ENCODE measurements at places on chromosomes 6 and 20.

GRCh38 chr20:58006346-58007316 lies 221.8 kb downstream of the ANKRD60 start:
- DNase-seq, result no peak

DNA sequence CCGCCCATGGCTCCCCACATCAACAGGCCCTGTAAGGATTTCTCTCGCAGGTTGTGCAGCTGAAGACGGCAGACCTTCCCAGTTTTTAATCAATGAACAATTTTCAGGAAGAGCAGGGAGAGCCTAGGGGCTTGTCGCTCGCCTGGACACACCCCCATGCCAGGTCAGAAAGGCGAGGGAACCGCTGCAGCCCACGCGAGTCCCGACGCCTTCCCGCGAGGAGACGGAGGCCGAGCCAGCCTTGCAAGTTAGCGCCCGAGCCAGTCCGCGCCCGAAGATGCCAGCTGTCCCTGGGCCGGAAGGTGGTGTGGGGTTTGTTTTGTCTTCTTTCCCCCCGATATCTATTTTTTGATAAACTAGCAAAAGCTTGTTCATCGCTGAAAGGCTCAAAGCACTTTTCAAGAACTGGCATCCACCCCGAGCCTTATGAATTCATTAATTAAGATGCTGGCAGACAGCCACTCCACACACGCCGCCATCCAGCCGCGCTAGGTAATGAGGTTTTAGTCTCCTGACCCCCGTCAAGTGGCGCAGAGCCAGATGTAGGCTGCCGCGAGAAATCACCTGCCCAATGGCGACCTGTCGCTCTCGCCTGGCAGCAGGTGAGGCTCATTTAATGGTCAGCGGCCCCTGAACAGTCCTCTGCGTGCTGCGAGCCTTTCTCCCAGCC lies 6.6 kb downstream of the CCDC167 start:
- DNase-seq, result no peak

DNA sequence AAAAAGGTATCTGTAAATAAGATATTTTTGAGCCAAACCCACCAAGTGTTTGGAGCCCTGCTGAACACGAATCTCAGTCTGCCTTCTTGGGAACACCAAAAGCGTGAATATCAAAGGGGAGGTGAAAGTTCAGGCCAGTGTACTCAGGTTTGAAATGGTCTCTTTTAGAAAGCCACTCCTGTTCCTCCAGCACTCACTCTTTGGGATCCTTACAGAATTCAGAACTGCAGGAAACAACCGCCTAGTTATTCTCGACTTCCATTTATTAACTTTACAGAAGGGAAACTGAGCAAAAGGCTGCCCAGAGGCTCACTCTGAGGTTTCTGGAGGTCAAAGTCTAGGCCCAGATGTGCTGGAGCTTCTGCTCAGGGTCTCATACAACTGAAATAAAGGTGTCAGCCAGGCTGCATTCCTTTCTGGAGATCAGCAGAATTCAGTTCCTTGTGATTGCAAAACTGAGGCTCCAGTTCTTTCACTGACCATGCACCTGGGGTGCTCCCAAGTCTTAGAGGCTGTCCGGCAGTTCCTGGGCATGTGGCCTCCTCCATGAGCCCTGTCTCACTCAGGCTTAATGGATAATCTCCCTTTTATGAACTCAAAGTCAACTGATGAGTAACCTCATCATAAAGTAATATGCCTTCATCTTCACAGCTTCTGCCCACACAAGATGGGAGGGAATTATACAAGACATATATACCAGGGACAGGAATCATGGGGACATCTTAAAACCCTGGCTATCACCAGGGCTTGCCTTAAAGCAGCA lies 65.5 kb upstream of the TNFAIP3 start:
- no peak for DNase-seq

DNA sequence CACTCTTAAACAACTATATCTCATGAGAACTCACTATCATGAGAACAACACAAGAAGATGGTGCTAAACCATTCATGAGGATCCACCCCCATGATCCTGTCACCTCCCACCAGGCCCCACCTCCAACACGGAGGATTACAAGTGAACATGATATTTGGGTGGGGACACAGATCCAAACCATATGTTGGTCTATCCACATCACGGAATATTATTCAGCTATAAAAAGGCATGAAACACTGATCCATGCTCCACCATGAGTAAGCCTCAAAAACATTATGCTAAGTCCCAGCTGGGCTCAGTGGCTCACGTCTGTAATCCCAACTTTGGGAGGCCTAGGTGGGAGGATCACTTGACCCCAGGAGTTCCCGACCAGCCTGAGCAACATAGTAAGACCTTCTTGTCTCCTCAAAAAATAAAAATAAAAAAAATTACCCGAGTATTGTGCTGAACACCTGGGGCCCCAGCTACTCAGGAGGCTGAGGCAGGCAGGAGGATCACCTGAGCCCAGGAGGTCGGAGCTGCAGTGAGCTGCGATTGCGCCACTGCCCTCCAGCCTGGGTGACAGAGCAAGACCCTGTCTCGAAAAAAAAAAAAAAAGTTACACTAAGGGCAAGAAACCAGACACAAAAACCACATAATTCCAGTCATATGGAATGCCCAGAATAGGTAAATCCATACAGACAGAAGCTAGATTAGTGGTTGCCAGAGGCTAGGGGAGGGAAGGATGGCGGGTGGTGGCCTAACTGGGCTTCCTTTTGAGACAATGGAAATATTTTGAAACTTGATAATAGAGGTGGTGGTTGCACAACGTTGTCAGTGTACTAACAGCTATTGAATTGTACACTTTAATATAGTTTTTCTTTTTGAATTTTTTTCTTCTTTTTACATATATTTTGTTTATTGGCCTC lies 43.1 kb downstream of the ZNF217 start:
- no peak for DNase-seq

DNA sequence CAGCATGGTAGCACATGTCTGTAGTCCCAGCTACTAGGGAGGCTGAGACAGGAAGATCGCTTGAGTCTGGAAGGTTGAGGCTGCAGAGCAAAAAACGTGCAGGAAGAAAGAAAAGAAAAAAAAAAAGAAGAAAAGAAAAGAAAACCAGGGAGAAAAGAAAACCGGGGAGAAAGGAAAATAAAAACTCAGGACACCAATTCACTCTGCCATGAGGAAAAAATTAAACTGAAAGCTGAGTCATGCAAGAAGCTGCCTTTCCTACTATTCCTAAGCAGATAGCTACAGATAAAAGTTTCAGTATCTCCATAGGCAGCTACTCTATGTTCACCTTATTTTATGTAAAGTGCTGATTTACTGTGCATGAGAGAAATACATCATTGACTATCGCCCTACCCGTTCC lies 10.5 kb downstream of the PTGIS start:
- DNase-seq, result no peak

DNA sequence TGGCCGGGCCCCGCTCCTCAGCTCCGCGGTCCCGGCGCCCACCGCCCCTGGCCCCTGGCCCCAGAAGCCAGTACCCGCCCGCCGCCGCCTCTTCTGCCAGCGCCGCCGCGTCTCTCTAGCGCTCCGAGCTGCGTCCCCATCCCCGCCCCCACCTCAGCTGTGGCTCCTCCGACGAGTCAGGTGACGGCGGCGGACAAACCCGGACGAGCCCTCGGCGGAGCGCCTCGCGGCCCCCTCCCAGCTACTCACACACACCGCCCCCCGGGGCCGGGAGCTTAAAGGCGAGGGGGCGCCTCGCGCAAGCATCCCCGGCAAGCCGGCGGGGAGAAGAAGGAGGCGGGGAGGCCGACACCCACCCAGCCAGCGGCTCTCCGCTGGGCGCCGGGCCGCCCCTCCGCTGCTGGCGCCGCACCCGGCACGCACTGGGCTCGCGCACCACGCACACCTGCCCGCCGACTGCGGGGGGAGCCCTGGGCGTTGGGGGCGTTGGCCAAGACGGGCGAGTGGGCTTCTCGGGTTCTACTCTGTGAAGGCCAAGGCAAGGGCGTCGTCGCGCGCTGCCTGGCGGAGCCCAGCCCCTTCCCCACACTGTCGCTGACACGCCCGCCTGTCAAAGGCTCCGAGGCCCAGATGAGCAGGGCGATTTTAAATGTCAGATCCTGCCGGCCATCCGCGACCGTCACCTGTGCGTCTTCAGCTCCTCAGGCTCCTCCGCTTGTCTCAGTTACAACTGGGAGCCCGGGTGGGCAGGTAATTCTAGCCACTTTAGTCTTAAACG lies at the start of gene SNAP91:
Gene SNAP91, minus strand, starts transcription at position 132 of the 778 bp plus-strand sequence. CDS start 1,174 bp downstream, outside the sequence.
- DNase-seq, result no peak

- DNase-seq, result no peak
These were observed 169.1 kb upstream of the CST7 start for GRCh38 chr20:24779946-24780345.

GRCh38 chr6:26183237-26183580 lies 96.0 kb downstream of the HFE start:
- DNase-seq, result no peak

- DNase-seq, result peak; percentile 25
These were observed 6.8 kb upstream of the USP49 start for GRCh38 chr6:41901882-41902519.

DNA sequence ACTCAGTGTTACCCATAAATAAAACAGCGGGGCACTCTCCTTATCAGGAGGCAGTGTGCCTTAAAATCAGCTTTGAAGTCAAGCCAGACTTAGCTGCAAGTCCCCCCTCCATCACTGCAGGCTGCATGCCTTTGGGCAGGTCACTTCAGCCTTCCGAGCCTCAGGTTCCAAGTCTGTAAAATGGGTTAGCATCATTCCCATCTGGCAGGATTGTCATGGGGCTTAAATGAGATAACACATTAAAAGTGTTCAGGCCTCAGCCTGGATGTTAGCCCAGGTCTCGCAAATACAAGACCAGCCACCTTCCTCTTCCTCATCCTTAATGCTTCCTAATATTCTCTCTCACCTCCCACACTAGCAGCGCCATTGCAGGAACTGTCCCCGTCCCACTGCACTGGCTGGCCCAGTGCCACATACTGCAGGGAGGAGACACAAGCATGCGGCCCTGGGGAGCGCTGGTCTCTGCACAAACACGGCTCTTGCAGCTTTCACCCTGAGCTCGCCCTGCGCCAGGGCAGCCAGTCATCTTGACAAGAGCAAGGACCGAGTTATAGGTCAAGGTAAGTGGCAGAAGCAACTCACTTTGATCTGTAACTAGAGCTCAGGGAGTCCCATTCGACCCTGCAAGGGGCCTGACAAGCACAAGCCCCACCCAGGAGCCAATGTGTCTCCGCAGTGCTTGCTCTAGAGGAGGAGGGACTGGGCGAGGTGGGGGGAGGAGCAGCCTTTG lies 564.6 kb upstream of the AGPAT4 start:
- no peak for DNase-seq

- no peak for DNase-seq
These were observed 6.1 kb downstream of the PDRG1 start for GRCh38 chr20:31945785-31946184.

- no peak for DNase-seq
These were observed 13.9 kb downstream of the PI16 start for GRCh38 chr6:36968266-36968977.

- DNase-seq, result no peak
These were observed 15.8 kb downstream of the SHPRH start for GRCh38 chr6:145948328-145948727.

DNA sequence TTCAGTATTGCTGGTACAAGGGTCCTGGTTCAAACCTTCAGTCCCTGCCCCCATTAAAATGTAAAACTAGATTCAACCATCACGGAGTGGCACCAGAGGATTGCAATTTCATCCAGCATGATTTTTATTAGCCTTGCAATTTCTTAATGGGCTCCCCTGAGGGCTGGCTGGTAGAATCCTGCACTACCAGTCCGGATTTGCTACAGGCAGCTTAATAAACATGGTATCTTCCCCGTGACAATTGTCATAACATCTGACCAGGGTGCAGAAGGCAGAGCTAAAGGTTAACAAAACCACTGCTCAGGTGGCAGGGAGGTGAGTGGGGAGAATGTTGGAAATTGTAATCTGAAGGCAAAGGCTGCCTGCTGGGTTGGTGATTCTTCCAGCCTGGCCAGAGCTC lies 94.5 kb downstream of the PKHD1 start:
- no peak for DNase-seq

GRCh38 chr20:1896484-1897258 lies 1.5 kb downstream of the SIRPA start:
- DNase-seq, result no peak

- DNase-seq, result no peak
These were observed 157.9 kb downstream of the LY86 start for GRCh38 chr6:6746333-6746969.

GRCh38 chr6:551829-552350 lies 105.0 kb downstream of the HUS1B start:
- DNase-seq, result no peak

- no peak for DNase-seq
These were observed 20.1 kb downstream of the TOP1 start for GRCh38 chr20:41048461-41049301.

- DNase-seq, result no peak
These were observed 14.7 kb downstream of the PABPC1L start for GRCh38 chr20:44924541-44924940.

GRCh38 chr20:49515586-49515985 lies 33.1 kb upstream of the KCNB1 start:
- DNase-seq, result no peak

DNA sequence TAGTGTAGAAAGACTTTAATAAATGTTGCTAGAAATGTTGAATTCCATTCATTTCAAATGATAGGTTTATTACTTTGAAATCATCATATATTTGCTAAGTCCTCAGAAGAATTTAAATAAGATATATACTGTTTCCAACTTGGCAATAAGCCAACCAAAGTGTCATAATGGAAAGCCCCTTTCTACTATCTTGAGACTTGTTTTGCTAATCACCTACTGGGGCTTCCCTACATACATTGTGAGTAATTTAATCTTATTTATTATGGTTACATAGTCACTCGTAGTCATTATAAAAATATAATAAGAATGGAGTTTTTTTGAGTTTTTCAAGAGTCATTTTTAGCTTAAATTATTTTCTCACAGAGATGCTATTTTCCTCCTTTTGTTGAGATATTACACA lies 20.7 kb downstream of the COL19A1 start:
- DNase-seq, result no peak

GRCh38 chr6:109790131-109790530 lies 99.0 kb downstream of the FIG4 start:
- no peak for DNase-seq

GRCh38 chr6:12138936-12139335 lies 126.8 kb downstream of the HIVEP1 start:
- DNase-seq, result no peak

- no peak for DNase-seq
These were observed 54.6 kb downstream of the GJA10 start for GRCh38 chr6:89948876-89949275.
